Fibroblast of skin of scalp (primary cell): ENCODE measurements at places on chromosomes 11 and 22.

- no peak for DNase-seq
Measured at GRCh38 chr11:116371146-116371545, 401.6 kb downstream of the BUD13 start.

DNA sequence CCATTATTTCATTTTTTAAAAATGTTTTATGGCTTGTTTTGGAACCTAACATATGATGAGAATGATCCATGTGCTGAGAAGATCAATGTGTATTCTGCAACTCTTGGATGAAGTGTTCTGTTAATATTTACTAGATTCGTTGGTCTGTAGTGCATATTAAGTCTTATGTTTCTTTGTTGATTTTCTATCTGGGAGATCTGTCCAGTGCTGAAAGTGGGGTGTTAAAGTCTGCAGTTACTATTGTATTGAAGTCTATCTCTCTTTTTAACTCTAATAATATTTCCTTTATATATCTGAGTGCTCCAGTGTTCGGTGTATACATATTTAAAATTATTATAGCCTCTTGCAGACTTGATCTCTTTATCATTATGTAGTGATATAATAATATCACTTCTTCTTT is 11.9 kb downstream of the PATE3 start:
- no peak for DNase-seq

GRCh38 chr11:27596388-27596787 is 89.8 kb upstream of the LIN7C start:
- DNase-seq = no peak

DNA sequence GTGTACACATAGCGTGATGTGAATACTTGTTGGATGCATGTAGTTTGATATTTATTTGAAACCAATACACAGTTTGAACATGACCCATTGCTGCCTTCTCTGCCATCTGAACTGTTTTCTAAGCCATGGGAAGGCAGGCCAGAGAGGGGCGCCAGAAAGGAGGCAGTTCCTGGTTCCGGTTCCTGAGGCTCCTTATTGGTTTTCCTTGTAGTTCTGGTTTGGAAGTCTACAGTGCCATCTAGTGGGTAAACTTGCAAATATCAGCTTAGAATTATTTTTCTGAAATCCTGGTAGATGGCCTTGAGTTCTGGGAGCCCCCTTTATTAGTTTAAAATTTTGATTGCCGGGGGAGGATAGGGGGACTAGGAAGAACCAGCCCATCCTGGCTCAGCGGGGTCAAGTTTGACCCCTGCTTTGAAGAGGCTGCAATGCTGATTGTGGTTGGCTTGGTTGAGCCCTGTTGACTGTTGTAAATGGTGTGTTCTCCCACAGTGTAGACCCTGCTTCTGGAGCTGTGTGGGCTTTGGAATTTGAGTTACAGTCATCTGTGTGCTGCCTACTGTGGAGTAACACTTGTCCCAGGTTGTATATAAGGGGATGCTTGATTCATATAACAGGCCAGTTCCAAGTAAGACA is 48.4 kb downstream of the GRAMD1B start:
- peak; percentile 87 for DNase-seq

GRCh38 chr11:95247127-95247684 is 16.2 kb upstream of the SESN3 start:
- DNase-seq = no peak

GRCh38 chr22:46577368-46578249 is 40.2 kb upstream of the CELSR1 start:
- no peak for DNase-seq

GRCh38 chr11:92411431-92411830 is 186.8 kb downstream of the FAT3 start:
- no peak for DNase-seq
